ENCODE measurements at places on chromosomes 5 and 9. TPM values are rescaled to one million over a fixed set of nuclear protein-coding genes. Genes with fewer than 3 reads are reported as not detected.

FIBCD1 gene
- total RNA-seq = 1.1 TPM

PRUNE2 gene
- total RNA-seq = 1.4 TPM

RNF208 gene
- not detected for total RNA-seq

ARHGAP26 gene
- 0.54 TPM for total RNA-seq

GRCh38 chr9:2655411-2655901, 33.9 kb downstream of the VLDLR start:
- DNase-seq = peak; percentile 96

GRCh38 chr9:13500034-13500433, 220.5 kb upstream of the MPDZ start:
- no peak for DNase-seq

DNA sequence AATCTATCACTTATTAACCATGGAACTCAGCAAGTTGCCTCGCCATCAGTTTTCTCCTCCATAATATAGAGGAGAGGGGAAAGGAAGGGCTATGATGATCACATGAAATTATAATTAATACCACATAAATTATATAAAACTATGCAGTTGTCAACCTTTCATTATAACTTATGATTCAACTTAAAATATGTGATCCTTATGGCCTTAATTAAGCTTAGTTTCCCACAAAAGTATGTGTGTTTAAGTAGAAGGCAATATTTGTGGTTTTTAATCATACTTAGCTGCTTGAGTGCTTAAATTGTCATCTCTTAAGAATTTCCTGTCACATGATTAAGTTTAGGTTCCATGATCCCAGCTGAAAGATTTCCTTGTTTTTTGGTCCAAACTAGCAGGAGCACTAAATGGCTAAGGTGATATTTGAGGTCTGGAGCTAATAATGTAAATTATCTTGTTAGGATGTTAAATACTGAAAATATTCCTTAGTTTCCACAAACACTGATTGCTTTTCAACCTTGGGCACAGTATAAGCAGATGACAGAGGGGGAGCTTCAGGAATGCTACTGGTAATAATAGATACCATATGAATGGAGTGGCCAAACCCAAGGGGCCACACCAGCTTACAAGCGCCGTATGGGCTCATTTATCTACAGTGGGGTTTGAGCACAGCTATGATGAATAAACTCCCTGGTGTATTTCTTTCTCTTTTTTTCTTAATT, 26.4 kb upstream of the F2R start:
- DNase-seq = peak; percentile 96

- DNase-seq = no peak
Measured at GRCh38 chr5:149279661-149280060, 8.0 kb downstream of the AFAP1L1 start.
